GM23248 (cell line): ENCODE measurements at places on chromosomes 1 and 21. TPM values are rescaled to one million over a fixed set of nuclear protein-coding genes. Genes with fewer than 3 reads are reported as not detected.

Gene GJA5
- polyA plus RNA-seq: 1.8 and 1.9 TPM in 2 replicates

Gene KCNE2
- polyA plus RNA-seq: 0.23 and 0.33 TPM in 2 replicates

Gene RNU5D-1
- polyA plus RNA-seq: not detected in 2 replicates

Gene RAD54L
- polyA plus RNA-seq: 4.4 and 4.9 TPM in 2 replicates

Gene FCAMR
- polyA plus RNA-seq: not detected in 2 replicates

Gene AIM2
- 2.5 and 2.6 TPM in 2 replicates for polyA plus RNA-seq

Gene FABP3
- polyA plus RNA-seq: 3.9 and 4.0 TPM in 2 replicates

Gene MRPS15
- 103 and 107 TPM in 2 replicates for polyA plus RNA-seq

Gene PLA2G2C
- not detected in 2 replicates for polyA plus RNA-seq

DNA sequence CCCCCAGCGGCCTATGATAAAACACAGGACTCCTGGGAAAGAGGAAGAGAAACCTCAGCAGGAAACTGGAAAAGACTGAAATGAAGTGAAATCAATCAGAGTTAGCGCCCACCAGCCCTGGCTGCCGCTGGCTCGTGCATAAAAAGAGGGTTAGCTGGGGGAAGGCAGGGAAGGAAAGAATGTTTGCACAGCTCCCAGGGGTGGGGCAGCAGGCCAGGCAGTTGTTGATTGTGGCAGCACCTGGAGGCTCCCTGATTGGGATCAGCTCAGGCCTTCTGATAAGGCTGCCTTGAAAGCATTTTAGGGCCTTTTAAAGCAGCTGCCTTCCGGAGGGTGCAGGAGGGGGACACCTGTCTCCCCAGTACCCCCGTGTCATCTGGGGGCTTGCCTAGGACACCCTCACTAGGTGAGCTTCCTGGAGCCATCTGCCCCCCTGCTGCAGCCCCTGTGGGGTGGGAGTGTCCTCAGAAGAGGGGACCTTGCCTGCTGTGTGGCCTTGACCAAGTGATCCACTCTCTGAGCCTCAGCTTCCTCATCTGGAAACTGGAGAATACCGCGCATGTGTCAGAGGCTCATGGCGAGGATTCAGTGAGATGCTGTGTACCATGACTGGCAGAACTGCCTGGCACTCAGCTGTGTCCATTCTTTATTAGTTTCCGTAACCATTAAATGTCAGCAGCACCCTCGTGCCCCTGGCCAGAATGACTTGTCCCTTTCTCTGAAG lies 6.6 kb downstream of the EPHB2 start:
- DNase-seq: no peak

DNA sequence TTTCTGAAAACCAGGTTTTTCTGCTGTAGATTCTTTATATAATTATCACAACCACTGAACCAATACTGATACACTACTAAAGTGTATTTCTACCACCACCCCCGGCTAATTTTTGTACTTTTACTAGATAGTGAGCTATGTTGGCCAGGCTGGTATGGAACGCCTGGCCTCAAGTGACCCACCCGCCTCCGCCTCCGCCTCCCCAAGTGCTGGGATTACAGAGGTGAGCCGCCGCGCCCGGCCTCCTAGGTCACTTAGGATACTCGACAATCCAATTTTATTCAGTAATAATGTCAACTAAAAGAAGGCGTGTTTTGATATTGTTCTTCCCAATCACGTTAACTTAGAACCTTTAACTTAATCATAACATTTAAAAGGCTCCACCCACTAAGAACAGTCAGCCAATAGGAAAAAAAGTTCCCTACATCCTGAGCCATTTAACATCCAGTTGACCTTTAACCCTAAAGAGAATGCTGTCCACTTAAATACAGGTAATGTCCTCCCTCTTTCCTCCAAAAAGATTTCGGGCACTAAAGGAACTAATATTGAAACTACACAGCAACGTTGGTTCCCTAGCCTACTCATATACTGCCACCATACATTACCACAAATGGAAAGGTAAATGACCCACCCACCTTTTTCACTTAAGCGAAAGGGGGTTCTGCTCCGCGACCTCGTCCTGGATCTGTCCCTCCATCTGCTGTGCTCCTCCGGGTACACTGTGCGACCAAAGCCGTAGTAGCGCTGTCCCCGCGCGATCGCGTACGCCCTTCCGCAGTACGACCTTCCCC lies 1.2 kb downstream of the RSRP1 start:
- DNase-seq: peak; percentile 61

DNA sequence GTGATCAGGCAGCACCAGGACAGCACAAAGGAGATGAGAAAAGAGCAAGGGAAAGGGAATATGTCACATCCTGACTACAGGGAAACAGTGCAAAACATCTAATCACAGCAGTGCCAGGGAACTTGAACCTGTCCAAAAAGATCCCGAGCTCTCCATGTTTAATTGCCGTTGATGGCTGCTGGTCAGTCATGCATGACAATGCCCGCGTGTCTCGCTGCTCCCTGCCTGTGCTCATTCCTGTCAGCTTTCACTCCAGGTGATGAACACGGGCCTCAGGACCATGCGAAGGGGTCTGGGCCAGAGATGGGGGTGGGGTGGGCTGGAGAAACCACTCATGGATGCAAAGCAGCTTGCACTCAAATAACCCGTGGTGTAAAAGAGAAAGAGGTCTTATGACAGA lies 287.0 kb downstream of the GPATCH2 start:
- DNase-seq: no peak

- DNase-seq: no peak
These were observed 9.6 kb downstream of the TNFRSF8 start for GRCh38 chr1:12072741-12073140.

GRCh38 chr21:34967509-34968289 lies 81.4 kb downstream of the RUNX1 start:
- peak; percentile 42 for DNase-seq

- no peak for DNase-seq
These were observed 3.8 kb downstream of the F13B start for GRCh38 chr1:197063212-197063611.

- peak; percentile 18 for DNase-seq
These were observed at the start of gene NCMAP for GRCh38 chr1:24555591-24556413. TSS of gene NCMAP (plus strand) at chr1:24556087. CDS start at chr1:24595431, 39,344 bp downstream.

- no peak for DNase-seq
These were observed 168.4 kb downstream of the FASLG start for GRCh38 chr1:172827301-172827700.

GRCh38 chr21:37407719-37408420 lies 41.3 kb downstream of the DYRK1A start:
- peak; percentile 69 for DNase-seq

DNA sequence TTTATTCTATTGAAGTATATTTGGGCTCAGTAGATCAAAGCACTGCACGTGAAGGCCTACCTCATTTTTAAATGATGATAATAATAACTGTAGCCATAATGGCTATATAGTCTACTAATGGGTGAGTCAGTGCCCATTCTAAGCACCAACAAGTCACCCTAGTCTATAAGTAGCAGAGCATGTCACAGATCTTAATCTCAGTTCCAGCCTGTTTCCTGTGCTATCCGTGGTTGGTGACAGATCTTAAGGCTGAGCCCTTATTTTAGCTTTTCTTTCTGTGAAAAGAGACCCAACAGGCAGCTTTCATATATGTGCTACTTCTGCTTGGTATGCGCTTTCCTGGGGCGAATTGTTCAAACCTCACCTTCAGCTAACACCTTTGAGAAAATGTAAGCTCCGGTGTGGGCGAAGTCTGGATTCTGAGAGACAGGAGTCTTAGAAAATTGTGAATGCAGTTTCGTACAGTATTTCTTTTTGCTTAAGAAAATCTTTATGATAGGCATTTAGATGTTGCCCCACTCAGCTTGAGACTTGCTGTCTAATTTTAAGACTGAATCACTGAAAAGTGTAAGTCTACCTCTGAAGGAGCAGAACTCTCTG lies 59.6 kb downstream of the FMN2 start:
- peak; percentile 57 for DNase-seq

DNA sequence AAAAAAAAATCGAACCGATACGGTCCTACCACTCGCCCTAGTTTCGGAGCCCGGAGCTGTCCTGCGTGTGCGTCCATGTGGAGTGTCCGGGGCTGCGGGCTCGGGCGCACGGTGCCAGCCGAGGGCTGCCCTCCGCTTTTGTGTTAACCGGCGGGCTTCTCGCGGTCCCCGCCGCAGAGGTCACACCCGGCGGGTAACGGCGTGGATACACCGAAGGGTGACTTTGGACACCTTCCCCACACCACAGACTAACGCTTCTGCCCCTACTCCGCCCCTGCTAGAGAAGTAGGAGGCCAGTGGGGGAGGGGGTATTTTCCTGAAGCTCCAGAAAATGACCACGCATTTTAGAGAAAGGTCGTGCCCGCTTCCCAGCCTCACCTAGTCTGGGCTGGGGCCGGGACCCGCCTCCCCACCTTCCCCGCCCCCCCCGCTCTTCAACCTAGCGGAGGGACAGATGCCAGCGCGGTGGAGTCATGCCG lies 609 bp upstream of the ATF3 start:
- peak; percentile 49 for DNase-seq

GRCh38 chr1:115179397-115180079 lies 90.2 kb upstream of the TSPAN2 start:
- DNase-seq: peak; percentile 99

- DNase-seq: no peak
These were observed 27.1 kb upstream of the SLC35A3 start for GRCh38 chr1:99942723-99943122.

- peak; percentile 20 for DNase-seq
These were observed 31.5 kb upstream of the RNF187 start for GRCh38 chr1:228455715-228456114.

DNA sequence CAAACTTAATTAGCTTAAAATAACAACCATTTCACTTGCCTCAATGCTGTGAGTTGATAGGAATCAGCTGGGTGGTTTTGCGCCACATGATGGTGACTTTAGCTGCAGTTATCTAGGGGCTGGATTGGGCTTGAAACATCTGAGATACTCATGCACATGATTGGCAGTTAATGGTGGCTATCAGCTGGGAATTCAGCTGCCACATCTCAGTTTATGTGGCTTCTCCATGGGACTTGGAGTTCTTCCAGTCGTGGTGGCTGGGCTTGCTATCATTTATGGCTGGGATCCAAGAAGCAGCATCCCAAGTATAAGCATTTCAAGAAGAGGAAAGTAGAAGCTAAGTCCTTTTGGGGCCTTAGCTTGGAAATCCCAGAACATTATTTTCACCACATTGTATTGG lies 36.4 kb downstream of the PDC start:
- DNase-seq: no peak

DNA sequence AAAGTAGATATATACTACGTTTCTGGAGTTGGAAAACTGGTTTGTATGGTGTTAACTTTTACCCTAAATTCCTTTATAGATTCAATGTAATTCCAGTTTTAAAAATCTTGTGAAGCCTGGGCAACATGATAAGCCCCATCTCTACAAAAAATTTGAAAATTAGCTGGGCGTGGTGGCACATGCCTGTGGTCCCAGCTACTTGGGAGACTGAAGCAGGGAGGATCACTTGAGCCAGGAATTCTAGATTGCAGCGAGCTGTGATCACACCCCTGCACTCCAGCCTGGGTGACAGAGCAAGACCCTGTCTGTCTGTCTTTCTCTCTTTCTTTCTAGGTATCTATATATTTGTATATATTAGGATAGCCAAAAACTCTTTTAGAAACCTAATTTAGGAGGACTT lies 141.9 kb downstream of the CLEC20A start:
- no peak for DNase-seq

DNA sequence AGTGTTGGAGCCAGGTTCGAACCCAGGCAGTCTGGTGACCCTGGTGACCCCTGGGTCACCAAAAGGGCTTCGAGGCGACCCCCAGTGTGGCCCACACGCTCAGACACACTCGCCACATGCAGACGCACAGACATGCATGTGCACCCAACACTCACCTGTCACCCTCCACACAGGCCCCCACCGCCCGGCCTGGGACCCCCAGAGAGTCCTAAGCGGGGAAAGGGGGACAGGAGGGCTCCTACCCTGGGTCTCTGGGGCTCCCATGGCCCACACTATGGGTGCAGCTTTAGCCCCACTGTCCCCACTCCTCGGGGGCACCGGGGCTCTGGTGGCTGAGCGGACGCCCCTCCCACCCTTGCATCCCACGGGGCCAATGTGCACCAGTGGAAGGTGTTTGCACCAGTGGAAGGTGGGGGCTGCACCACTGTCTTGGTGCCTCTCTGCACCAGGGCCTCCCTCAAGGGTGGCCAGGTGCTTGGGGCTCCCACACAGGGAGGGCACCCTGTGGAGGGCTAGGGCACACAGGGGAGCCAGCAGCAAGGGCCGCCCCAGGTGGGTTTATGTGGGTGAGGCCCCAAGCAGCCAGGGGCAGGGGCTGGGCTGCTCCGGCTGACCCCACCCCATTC lies 9.9 kb downstream of the CHD5 start:
- DNase-seq: no peak

- DNase-seq: no peak
These were observed 278.3 kb downstream of the ST6GALNAC3 start for GRCh38 chr1:76352741-76353435.
